Activated T-helper 1 cell treated with anti-CD3 and anti-CD28 coated beads, Interleukin-12 subunit alpha, Interleukin-12 subunit beta, Interleukin-2, Interleukin-4 antibody, amounts not matched to agents 30 ng/mL and 10 ng/mL and 1 ng/mL, durations not matched to agents 14 hours and 24 hours and 36 hours (primary cell): ENCODE measurements at places on chromosomes 16 and 17.

- DNase-seq = no peak
These were observed 57.7 kb downstream of the TBC1D16 start for GRCh38 chr17:79977708-79978547.

DNA sequence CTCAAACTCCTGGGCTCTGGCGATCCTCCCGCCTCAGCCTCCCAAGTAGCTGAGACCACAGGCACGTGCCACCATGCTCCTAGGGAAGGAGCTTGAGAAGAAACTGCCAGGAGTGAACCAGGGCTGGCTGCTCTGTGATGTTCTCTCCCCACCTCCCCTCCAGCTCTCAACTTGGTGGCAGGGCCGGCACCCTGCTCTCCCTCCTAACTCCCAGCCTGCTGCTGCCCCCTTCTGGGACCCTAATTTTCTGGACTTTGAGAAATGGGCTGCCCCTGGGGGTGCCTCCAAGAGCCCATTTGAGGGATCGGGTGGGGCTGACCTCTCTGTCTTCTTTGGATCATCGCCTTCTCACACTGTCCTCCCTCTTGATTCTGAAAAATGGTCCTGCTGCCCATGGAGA is 14.9 kb upstream of the STAT3 start:
- peak; percentile 27 for DNase-seq

DNA sequence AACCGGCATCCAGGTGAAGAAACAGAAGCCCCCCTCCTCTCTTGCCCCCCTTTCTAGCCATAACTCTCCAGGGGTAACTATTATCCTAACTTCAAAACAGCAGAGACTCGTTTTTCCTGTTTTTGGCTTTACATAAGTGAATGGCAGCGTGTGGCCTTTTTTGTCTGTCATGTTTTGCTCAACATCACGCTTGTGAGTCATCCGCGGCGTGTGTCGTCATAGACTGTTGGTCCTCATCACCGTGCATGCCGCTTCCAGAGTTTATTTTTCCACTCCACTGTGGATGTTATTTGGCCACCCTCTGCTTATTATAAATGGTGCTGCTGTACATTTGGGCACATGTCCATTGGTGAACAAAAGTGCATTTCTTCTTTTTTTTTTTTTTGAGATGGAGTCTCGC is 52.6 kb downstream of the ERN1 start:
- DNase-seq = no peak

DNA sequence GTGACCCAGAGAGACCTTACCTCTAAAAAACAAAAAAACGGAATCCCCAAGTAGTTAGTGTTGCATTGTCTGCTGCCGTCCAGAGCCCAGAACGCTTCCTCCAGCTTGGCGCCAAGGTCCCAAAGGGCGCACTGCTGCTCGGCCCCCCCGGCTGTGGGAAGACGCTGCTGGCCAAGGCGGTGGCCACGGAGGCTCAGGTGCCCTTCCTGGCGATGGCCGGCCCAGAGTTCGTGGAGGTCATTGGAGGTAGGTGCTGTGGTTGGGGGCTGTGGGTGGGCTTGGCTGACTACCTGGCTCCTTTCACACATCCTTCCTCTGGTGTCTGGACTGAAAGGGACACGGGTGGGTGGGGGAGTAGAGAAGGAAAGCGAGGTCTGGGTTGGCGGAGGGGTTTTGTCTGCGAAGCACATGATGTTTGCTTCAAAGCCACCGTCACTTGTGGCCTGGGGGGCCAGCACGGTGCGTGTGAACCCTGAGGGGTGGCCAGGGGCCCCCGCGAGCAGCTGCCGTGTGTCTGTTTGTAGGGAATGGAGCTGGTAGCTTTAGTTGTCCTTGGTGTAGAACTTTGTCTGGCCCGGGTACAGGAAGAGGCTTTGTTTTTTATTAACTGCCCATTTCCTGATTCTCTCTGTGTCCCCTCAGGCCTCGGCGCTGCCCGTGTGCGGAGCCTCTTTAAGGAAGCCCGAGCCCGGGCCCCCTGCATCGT is 23.8 kb downstream of the SPG7 start:
- DNase-seq = no peak

- no peak for DNase-seq
These were observed 26.3 kb downstream of the MARCHF10 start for GRCh38 chr17:62781831-62782251.

DNA sequence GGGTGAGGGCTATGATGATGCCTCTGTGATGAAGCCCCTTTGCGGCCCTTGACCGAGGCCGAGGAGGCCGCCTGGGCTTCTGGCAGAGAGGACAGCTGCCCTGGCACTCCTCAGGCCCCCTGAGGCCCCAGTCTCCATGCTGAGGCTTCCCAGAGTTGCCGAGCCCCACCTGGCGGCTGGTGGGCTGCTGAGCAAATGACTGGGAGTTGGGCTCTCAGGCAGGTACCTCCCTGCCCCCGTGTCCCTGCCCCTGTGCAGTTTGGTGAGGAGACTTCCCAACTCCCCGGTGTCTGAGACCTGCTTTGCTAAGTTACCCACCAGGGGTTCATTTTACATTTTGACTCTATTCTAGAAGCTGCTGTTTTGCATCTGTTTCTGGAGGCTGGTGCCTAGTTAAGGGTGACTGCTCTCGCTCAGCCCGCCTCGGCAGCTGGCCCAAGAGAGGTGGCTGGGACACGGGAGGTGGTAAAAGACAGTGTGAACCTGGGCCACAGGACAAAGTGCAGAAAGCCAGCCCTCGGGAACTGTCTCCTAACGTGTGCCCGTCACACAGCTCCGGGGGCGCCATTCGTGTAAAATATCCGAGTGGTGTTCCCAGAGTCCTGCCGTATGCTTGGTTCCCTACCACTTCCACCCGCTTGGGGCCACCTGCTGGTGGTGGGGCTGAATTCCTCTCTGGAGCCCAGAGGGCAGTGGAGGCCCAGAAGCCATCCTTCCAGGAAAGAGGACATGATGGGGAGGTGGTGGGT is 134.5 kb downstream of the RAB11FIP4 start:
- no peak for DNase-seq

GRCh38 chr17:79504181-79504605 is 106.7 kb downstream of the RBFOX3 start:
- no peak for DNase-seq

DNA sequence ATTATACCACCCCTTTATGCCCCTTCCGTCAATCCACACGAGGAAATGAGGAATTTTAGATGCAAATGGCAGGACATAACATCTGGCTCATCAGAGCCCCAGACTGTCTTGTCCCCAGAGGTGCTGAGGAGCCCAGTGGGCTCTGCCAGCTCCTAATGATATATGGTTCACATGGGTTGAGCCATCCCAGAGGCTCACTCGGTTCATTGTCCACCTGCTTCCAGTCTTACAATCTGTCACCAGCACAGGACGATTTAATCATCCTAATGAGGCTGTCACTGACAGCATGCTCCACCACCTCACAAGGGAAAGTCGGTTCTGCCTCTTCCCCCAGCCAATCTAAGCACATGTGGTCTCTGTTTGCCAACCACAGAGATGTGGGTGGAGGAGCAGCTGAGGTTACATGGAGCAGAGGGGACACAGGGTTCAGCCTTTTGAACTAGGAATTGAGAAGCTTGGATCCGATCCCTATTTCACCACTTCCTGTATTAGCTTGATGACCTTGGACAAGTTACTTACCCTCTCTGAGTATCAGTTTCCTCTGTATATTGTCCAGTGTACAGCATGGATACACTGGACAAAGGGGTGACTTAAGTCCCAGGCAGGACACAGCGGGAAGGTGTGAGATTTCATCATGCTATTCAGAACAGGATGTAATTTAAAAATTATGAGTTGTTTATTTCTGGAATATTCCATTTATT is 27.0 kb upstream of the DHX8 start:
- DNase-seq = no peak

- no peak for DNase-seq
These were observed 74.0 kb upstream of the GNG13 start for GRCh38 chr16:874366-875181.

- no peak for DNase-seq
These were observed 15.9 kb downstream of the TAF15 start for GRCh38 chr17:35825206-35825605.

DNA sequence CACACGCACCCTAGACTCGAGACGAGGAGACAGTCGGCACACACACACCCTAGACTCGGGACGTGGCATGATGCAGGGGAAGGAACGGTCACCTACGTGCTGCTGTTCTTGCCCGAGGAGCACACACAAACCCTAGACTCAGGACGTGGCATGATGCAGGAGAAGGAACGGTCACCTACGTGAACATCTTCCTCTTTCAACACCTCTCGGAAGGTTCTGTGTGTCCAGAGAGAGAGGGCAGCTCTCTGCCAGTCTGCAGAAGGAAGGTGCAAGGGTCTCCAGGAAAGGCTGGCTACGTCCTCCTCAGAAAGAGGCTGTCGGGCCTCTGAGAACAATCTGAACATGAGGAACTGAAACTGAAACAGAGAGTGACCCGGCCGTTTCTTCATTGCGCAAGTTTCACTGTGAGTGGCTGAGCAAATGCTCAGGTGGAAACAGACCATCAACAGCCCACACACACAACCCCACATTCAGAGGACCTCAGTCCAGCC is 43.4 kb downstream of the ZNF276 start:
- peak; percentile 6 for DNase-seq

GRCh38 chr17:77449373-77449907 is 308.7 kb downstream of the SEC14L1 start:
- no peak for DNase-seq

GRCh38 chr17:47197821-47198220 is 8.7 kb upstream of the CDC27 start:
- no peak for DNase-seq

- DNase-seq = no peak
These were observed 9.8 kb upstream of the TEX19 start for GRCh38 chr17:82349287-82349701.

DNA sequence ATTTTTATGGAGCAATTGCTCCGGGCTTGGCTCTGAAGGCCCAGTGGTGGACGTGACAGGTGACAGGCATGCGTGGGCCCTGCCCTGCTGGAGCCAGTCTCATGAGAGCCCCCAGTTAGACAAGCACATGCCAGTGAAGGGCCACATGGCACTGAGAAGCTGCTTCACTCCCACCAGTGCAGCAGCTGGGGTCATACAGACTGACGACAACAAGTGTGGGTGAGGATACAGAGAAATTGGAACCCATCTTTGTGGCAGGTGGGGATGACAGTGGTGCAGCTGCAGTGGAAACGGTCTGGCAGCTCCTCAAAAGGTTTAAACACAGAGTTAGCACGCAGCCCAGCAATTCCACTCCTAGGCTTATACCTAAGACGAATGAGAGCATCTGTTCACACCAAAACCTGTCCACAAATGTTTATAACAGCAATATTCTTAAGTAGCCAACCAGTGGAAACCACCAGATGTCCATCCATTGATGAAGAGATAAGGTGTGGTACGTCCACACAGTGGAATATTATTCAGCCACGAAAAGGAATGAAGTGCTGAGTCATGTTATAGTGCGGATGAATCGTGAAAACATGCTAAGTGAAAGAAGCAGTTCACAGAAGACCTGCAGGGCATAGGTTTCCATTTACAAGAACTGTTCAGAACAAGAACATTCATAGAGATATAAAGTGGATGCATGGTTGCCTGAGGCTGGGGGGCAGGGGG is 12.5 kb upstream of the CIBAR2 start:
- DNase-seq = no peak

GRCh38 chr16:12723681-12724080 is 80.0 kb downstream of the CPPED1 start:
- DNase-seq = no peak
